ENCODE measurements at places on chromosomes 2 and 18. TPM values are rescaled to one million over a fixed set of nuclear protein-coding genes. Genes with fewer than 3 reads are reported as not detected.

RASGRP3 gene
- total RNA-seq = not detected

EVA1A gene
- not detected for total RNA-seq

DNA sequence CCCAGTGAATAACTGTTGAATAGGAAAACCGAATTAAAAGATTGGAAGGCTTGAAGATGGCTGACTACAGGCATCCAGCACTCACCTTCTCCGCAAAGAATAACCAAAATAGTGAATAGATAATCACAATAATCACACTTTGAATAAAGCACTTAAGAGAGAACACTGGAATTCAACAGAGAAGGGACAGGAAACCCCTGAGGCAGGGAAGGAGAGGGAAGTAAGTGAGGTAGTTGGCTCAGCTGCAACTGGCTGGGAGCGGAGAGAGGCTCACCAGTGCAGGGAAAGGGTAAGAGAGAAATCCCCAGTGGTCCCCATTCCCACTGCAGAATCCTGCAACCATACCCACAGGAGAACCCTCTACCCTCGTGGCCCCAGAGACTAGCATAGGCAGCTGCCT, 246.6 kb upstream of the NCKAP5 start:
- peaks cover 3% of the 10 kb centered on the region for H3K27me3 ChIP-seq
- no peak overlapping the region for H3K4me3 ChIP-seq

- no peaks in the 10 kb centered on the region for H3K4me1 ChIP-seq
- no peak for DNase-seq
- peaks cover 3% of the 10 kb centered on the region for H3K27me3 ChIP-seq
- peaks cover 7% of the 10 kb centered on the region for H3K36me3 ChIP-seq
Observed at GRCh38 chr2:240339411-240340360, 95.8 kb upstream of the GPC1 start.

DNA sequence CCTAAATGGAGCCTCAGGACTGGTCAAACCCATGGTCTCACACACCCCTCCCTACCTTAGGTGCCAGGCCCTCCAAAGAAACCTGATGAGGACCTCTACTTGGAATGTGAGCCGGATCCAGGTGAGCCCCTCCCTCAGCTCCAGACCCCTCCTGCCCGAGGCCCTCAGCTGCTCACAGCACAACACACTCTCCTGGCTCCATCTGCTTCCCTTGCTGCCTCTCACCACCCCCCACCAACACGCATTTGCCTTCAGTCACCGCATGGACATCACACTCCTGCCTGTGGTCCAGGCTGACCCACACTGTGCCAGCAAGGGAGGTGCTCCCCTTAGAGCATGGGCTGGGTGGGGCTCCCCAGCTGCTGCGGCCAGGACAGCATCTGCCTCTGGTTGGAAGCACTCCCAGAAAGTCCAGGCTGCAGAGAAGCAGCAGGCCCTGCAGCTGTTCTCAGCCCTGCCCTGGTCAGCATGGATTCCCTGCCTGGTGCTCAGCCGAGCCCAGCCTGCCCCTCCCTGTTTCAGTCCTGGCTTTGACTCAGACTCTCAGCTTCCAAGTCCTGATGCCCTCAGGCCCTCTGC, 15.1 kb downstream of the SH2D6 start:
- H3K4me1 ChIP-seq = peaks cover 28% of the 10 kb centered on the region
- peak; percentile 82 for DNase-seq
- peaks cover 13% of the 10 kb centered on the region for H3K27me3 ChIP-seq
- H3K4me3 ChIP-seq = peak overlapping the region; percentile 68
- H3K27ac ChIP-seq = peak overlapping the region; percentile 97

DNA sequence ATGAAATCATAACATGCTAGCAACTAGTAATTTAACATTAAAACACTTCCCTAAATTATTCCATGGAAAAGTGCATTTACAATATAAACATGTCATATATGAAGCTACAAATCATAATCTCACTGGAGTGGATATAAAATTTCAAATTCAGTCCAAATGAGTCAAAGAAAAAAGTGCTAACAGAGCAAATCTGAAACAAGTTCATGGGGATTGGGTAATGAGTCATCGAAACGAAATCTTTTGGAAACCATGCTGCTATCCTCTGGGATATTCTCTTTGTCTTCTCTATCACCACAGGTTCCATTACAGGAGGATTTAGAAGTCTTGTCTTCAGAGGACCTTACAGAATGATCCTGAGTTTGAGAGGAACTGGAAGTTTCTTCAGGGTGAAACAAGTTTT, 34.1 kb downstream of the STK17B start:
- no peaks in the 10 kb centered on the region for H3K27me3 ChIP-seq
- H3K27ac ChIP-seq = no peak overlapping the region
- no peak for DNase-seq
- H3K36me3 ChIP-seq = peaks cover 12% of the 10 kb centered on the region
- H3K4me3 ChIP-seq = no peak overlapping the region

DNA sequence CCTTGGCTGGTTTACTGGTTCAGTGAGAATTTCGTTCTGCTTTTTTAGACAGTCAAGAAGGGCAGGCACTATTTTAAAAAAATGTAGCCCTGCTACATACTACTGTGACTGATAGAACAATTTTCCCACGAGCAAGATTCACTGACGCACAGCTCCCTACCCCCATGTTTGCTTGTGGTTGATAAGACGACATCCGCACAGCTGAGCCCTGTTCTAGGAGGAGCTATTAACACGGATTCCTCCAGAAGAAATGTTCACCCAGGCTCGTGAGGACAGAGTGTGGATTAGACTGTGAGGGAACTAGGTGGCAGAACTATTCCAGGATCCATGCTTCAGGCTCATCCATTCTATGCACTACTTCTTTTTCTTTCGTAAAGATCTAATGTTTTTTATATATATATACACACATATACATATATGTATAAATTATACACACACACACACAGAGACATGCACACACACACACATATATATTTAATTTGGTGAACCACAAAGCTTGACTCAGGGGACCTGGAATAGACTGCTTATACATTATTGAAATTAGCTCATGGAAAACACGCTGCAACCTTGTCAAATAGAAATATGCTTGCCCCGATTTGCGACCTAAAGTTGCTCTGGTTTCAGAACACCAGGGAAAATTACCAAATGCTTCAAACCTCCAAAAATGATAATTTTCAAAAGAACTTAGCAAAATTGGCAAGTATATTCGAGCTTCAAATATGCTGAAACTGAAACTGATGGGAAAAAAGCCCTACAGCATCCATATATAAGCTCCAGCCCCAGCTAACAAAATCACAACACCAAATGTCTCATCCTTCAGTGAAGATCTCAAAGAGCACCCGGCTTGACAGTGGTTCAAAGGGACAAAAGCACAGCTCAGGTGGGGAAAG, 370.4 kb downstream of the SOCS6 start:
- H3K27me3 ChIP-seq = peaks cover 3% of the 10 kb centered on the region
- peaks cover 6% of the 10 kb centered on the region for H3K4me1 ChIP-seq
- H3K36me3 ChIP-seq = no peaks in the 10 kb centered on the region
